Activated CD8-positive, alpha-beta memory T cell treated with anti-CD3 and anti-CD28 coated beads for 1 hour (primary cell): ENCODE measurements at places on chromosomes 1 and 21.

- DNase-seq, result no peak
Observed at GRCh38 chr21:32719085-32719484, 8.7 kb downstream of the SYNJ1 start.

- no peak for DNase-seq
Observed at GRCh38 chr1:116308276-116308675, 64.8 kb upstream of the ATP1A1 start.

- no peak for DNase-seq
Observed at GRCh38 chr1:7253118-7253480, 467.8 kb downstream of the CAMTA1 start.

- DNase-seq, result no peak
Observed at GRCh38 chr1:938088-938683, 14.5 kb downstream of the SAMD11 start.

GRCh38 chr1:9322661-9323244, 30.1 kb downstream of the SPSB1 start:
- DNase-seq, result no peak

DNA sequence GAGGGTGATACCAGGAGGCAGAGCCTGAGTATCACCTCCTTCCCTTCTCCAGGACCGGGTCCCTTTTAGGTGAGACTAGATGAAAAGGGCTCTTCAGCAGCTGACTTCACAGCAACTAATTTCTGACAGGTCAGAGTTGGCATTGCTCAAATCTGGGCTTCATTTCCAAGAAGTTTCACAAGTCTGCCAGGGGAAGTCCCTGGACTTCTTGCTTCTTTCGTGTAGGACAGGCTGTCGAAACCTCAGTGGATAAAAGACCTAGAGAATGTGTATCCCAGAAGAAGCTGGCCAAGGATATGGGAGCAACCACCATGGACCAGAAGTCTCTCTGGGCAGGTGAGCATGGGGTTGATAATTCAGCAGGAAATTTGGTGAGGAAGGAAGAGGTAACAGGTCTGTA, at the start of gene CHI3L2:
TSS of gene CHI3L2 (plus strand) at position 280 of the 400 bp plus-strand sequence. CDS start at position 297, 17 bp downstream.
- no peak for DNase-seq
